ENCODE measurements at places on chromosomes 16 and 17. TPM values are rescaled to one million over a fixed set of nuclear protein-coding genes. Genes with fewer than 3 reads are reported as not detected.

- DNase-seq = no peak
Measured at GRCh38 chr16:16850274-16850673, 471.3 kb downstream of the NPIPA7 start.

DNA sequence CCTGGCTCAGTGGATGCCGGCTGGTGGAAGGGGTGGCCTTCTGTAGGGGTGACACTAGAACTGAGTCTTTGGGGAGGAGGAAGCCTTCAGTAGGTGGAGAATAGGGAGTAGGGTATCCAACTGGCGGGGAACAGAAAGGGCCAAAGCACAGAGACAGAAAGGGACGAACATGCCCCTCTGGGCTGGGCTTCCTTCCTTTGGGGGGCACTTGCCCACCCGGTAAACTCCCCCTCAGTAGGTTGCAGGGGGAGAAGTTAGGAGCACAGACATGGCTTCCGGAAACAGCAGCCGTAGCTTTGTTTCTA, 774 bp downstream of the ENGASE start:
- no peak for DNase-seq

- DNase-seq = peak; percentile 50
Measured at GRCh38 chr16:349211-349610, 3.3 kb downstream of the AXIN1 start.

The TNP2 gene
- total RNA-seq = not detected

The PRSS53 gene
- 2.6 TPM for total RNA-seq

GRCh38 chr17:29663155-29663554, 40.4 kb upstream of the CORO6 start:
- no peak for DNase-seq

GRCh38 chr17:80461528-80462160, 14.8 kb downstream of the NPTX1 start:
- no peak for DNase-seq

The CLDN7 gene
- total RNA-seq = 1.3 TPM

The MT4 gene
- total RNA-seq = not detected

DNA sequence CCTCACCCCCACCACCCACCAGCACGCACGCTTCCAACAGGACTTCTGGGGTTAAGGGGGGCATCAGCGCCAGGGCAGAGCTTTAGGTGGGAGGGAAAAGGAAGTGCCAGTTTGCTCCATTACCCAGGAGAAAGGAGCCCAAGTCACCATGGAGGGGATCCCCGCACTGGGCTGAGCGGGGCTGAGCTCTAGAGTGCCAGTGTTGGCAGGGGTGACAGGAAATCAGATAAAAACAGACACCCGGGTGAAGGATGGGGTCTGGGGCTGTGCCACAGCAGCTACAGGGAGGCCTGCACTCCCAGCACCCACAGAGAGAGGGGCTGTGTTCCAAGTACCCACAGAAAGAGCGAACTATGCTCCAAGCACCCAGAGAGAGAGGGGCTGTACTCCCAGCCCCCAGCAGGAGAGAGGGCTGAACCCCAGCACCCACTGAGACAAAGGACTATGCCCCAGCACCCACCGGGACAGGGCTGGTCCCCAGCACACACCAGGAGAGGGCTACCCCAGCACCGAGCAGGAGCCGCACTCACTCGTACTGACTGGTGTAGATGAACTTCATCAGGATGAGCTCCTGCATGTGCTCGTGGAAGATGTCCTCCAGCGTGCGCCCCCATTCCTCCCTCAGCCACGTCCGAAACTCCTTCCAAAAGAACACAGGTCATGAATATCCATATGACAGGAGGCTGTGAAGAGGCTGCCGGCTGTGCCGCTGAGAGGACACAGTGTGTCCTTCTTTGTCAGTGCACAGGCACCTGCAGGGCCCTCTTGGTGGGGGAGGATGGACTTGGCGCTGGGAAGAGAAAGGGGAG, 18.6 kb upstream of the C16orf95 start:
- no peak for DNase-seq

GRCh38 chr16:57623251-57624043, 5.0 kb upstream of the ADGRG1 start:
- no peak for DNase-seq

- no peak for DNase-seq
Measured at GRCh38 chr17:80421381-80422090, 6.6 kb downstream of the ENDOV start.

DNA sequence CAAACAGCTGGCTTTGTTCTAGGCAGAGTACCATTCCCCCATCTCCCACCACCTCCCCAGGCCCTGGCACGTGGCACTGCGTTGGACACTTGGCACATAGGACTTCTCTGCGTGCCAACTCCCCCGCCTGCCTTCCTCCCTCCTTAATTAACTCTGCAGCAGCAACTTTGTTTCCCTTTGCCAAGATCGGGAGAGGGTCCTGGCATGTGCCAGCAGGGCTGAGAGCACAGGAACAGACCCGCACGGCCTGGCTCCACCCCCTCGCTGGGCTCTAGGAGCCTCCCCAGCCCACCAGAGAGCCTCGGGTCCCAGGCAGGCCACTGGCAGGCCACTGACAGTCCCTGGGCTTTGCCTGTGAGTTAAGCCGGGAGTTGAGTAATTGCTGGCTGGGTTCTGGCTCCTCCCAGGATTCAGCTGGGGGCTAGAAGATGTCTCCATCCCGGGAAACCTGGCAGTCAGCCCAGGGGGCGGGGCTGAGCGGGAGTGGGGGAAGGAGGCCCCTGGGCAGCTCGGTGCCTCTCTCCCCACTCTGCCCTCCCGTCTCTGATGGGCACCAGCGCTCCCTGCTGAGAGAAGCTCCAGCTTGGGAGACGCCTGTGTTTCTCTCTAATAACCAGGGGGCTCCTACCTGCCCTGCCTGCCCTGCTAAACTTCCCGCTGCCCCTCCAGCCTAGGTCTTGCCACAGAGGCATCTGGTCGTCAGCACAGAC, 224.0 kb upstream of the TNRC6C start:
- DNase-seq = no peak

The ZPBP2 gene
- 0.67 TPM for total RNA-seq
